ENCODE measurements at places on chromosomes 1 and 21. TPM values are rescaled to one million over a fixed set of nuclear protein-coding genes. Genes with fewer than 3 reads are reported as not detected.

TCEA3 gene
- total RNA-seq, result 11.3 TPM

DNA sequence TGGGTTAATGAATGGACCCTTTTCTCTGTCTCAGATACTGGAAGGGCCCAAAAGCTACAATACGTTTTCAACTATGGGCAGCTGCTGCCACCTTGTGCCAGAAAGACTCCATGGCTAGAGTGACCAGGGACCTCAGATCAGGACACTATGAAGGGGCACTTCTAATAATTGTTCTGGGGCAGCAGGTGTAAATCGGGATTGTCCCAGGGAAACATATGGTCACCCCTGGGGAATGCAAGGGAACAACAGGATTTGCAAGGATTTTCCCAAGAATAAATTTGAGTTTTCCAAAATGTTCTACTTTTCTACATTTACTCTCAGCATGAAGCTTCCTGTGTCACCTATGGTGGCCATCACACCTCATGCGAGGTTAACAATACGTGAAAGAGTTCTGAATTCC is 12.0 kb upstream of the FCAMR start:
- H3K4me3 ChIP-seq, result no peak overlapping the region
- no peak overlapping the region for H3K27ac ChIP-seq
- DNase-seq, result no peak
- no peaks in the 10 kb centered on the region for H3K4me1 ChIP-seq
- H3K36me3 ChIP-seq, result no peaks in the 10 kb centered on the region
- no peaks in the 10 kb centered on the region for H3K27me3 ChIP-seq

DNA sequence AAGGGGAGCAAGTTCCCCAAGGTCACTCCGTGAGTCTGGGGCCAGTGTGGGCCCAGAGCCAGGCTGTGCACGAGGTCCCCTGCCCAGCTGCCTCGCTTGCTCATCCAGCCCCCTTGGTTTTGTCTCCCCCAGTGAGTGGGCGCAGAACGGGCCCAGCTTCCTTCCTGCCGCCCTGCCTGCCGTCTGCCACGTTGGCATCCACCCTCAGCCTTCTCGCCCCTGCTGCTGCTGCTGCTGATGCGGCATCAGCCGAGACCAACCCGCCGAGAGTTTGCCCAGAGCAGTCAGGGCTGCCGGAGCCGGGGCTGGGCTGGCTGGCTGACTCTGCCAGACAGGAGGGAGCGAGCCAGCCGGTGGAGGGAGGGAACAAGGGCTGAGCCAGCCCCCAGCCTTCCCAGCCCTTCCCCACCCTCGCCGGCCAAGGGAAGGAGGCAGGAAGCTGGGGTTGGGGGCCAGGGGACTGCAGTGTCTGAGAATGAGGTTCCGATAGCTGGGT is 31.4 kb upstream of the WASF2 start:
- DNase-seq, result no peak
- peaks cover 20% of the 10 kb centered on the region for H3K4me1 ChIP-seq
- no peaks in the 10 kb centered on the region for H3K27me3 ChIP-seq
- H3K4me3 ChIP-seq, result peak overlapping the region; percentile 45

DNA sequence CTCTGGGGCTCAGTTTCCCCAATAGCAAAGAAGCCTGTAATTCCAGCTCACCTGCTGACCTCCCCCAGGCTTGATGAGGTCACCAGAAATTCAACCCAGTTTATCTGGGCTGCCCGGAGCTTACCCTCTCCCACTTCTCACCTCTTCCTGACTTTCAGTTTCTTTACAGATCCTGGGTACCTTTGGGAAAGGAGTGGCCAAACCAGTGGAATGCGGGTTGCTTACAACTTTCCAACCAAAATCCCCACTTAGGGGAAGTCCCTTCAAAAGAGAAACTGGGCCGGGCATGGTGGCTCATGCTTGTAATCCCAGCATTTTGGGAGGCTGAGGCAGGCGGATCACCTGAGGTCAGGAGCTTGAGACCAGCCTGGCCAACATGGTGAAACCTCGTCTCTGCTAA is 5.9 kb upstream of the MARCKSL1 start:
- no peaks in the 10 kb centered on the region for H3K36me3 ChIP-seq
- DNase-seq, result no peak
- H3K4me1 ChIP-seq, result no peaks in the 10 kb centered on the region
- no peaks in the 10 kb centered on the region for H3K27me3 ChIP-seq
- no peak overlapping the region for H3K27ac ChIP-seq

DNA sequence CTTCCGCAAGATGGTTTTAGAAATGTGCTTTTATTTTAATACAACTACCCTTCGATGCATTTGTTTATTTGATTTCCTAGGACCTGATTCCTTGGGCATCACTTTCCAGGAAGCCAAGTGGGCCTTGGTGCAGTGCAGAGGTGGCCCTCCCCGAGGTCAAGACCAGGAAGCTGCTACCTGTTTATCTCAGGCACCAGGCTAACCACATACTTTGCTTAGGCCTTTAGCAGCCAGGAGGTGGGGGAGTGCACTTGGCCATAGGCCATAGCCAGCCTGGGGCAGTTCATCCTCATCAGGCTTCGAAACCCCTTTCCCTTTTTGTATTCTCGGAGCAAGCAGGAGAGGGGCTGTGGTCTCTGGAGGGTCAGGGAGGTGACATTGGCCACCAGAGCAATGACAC is 45.4 kb downstream of the SMYD2 start:
- no peak overlapping the region for H3K4me3 ChIP-seq
- no peaks in the 10 kb centered on the region for H3K36me3 ChIP-seq
- DNase-seq, result no peak

- no peak for DNase-seq
- H3K27me3 ChIP-seq, result no peaks in the 10 kb centered on the region
- peaks cover 11% of the 10 kb centered on the region for H3K36me3 ChIP-seq
- peaks cover 21% of the 10 kb centered on the region for H3K4me1 ChIP-seq
- no peak overlapping the region for H3K4me3 ChIP-seq
- H3K27ac ChIP-seq, result no peak overlapping the region
Observed at GRCh38 chr1:198267056-198267455, 110.3 kb downstream of the NEK7 start.

DNA sequence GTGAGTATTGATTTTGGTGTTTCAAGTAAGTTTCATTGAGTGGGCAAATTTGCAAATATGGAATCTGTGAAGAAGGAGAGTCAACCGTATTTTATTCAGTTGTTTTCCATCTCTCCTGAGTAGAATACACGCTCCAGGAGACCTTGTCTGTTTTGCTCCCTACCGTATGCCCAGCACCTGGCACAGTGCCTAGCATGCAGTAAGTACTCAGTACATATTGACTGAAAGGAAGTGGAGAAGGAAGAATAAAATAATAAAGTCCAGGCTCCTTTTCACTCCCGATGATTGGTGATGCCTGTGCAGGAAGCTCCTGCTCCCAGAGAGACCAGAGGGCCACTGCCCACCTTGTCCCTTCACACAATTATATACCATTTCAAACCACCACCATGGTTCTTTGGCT is 59.4 kb upstream of the NEK2 start:
- no peaks in the 10 kb centered on the region for H3K27me3 ChIP-seq
- no peaks in the 10 kb centered on the region for H3K4me1 ChIP-seq
- no peak overlapping the region for H3K27ac ChIP-seq
- H3K36me3 ChIP-seq, result no peaks in the 10 kb centered on the region
- DNase-seq, result no peak
- no peak overlapping the region for H3K4me3 ChIP-seq

- H3K36me3 ChIP-seq, result no peaks in the 10 kb centered on the region
- DNase-seq, result no peak
Observed at GRCh38 chr1:59477286-59477685, 180.4 kb downstream of the FGGY start.

DNA sequence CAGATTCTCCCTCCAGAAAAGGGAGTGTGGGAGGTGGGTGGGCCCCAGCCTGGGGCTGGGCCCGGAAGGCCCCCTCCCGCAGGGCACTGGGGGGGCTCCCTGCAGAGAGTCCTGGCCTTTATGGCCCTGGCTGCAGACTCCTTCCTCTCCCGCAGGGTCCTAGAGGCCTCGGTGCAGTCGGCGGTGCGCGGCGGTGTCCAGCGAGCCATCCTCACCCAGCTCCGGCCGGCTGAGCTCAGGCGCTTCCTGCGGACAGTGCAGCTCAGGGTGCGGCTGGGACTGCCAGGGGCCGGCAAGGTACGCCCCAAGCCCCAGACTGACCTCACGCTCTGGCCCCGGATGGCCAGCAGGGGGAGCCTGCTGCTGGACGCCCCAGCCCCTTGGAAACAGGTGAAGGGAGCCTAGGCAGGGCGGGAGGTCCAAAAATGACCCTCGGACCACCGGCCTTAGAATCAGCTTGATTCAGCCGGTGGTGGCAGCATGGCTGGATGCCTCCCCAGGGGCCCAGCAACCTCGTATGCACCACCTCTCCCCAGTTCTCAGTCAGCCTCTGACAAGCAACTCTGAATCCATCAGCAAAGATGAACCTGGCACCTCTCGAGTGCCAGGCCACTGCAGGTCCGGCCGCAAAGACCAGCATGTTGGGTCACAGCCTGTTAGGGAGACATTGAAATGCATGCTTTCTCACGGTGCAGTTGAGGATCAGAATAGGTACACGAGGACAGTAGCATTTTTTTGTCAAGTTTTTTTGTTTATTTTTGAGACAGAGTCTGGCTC is 20.6 kb downstream of the MTHFR start:
- H3K27me3 ChIP-seq, result no peaks in the 10 kb centered on the region
- H3K4me3 ChIP-seq, result no peak overlapping the region
- no peaks in the 10 kb centered on the region for H3K36me3 ChIP-seq

HPDL gene
- total RNA-seq, result not detected

GRCh38 chr1:155187456-155187891 is 13.8 kb downstream of the TRIM46 start:
- no peak overlapping the region for H3K27ac ChIP-seq
- no peak overlapping the region for H3K4me3 ChIP-seq
- no peaks in the 10 kb centered on the region for H3K36me3 ChIP-seq
- H3K4me1 ChIP-seq, result no peaks in the 10 kb centered on the region
- H3K27me3 ChIP-seq, result no peaks in the 10 kb centered on the region

DNA sequence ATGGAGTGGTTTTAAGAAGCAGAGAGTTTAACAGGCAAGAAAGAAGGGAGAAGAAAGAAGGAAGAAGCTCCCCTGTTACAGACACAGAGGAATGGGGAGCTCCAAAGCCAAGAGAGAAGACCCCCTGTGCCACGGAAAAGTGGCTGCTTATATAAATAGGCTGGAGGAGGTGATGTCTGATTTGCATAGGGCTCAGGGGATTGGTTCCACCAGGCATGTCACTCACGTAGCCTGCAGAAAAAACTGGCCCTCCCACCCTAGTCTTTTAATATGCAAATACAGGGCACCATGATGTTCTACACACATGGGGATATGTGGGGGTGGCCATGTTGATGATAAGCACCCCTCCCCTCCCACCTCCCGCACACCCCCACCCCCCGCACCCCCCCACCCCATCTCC is 99.6 kb downstream of the ETS2 start:
- no peaks in the 10 kb centered on the region for H3K36me3 ChIP-seq
- peak overlapping the region; percentile 90 for H3K27ac ChIP-seq
- H3K27me3 ChIP-seq, result no peaks in the 10 kb centered on the region
- no peak overlapping the region for H3K4me3 ChIP-seq
- DNase-seq, result no peak
- H3K4me1 ChIP-seq, result peaks cover 11% of the 10 kb centered on the region

DNA sequence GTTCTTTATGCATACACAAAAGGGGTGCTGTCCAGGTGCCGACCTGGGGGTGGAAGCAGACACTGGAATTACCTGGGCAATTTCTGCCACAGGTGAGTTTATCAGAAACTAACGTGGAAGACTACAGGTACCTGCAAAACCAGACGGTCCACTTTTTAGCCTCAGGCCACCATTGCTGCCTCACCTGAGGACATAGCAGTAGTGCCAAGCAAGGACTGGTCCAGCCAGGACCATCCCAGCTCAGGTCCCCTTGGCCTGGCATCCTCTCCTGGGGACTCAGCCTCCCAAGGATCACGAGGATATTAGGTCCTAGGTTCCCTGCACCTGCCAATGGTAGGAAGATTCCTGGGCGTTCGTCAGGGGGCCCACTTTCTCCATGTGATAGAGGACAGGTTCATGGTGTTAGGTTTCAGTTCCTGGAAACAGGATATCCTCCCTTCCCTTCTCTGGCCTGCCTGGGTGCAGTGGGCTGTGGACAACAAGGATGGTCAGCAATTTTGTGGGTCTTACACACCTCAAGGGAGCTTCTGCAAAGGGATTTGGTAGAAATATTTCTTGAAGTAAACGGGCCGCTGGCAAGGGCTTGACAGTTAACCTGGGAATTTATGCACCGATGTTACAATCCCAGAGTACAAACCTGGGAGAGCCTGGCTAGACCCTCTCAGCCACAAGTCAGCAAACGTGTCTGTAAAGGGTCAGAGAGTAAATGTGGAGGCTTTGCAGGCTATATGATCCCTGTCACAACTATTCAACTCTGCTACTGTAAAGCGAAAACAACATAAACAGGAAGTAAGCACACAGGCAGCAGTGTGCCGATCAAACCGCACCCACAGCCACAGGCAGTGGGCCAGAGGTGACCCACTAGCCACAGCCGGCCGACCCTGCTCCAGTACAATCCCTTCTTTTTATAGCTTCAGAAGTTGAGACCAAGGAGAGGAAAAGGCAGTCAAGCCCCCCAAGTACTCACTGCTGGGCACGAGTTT is 71.4 kb upstream of the RAB4A start:
- no peaks in the 10 kb centered on the region for H3K36me3 ChIP-seq
- H3K4me3 ChIP-seq, result no peak overlapping the region
- H3K4me1 ChIP-seq, result peaks cover 15% of the 10 kb centered on the region

DNA sequence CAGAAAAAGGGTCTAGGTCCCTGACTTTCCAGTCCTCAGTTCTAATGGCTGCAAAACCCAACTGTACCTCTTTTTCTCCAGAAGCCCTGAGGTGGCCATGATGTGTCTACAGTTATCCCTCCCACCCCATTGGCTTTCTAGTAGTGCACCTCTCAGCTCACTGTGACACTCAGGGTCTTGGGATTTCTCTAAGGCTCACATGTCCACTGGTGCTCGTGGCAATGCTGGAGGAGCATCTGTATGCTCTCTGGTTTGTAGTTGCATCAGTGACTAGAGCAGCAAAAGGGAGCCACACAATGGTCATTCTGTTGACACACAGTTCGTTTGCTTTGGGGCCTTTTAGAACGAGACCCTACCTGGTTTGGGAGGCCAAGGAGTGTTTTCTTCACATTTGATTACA is 81.6 kb upstream of the SYT6 start:
- H3K36me3 ChIP-seq, result no peaks in the 10 kb centered on the region
- no peak for DNase-seq
- no peak overlapping the region for H3K27ac ChIP-seq
- no peaks in the 10 kb centered on the region for H3K27me3 ChIP-seq
- H3K4me3 ChIP-seq, result no peak overlapping the region

F13B gene
- total RNA-seq, result not detected

- H3K36me3 ChIP-seq, result no peaks in the 10 kb centered on the region
- H3K4me1 ChIP-seq, result no peaks in the 10 kb centered on the region
- H3K27ac ChIP-seq, result no peak overlapping the region
- no peaks in the 10 kb centered on the region for H3K27me3 ChIP-seq
- H3K4me3 ChIP-seq, result no peak overlapping the region
- DNase-seq, result no peak
Observed at GRCh38 chr1:19049128-19049768, 92.8 kb upstream of the IFFO2 start.

RGL1 gene
- total RNA-seq, result 23.1 TPM
